NCI-H446 treated with DMSO at 0.1 percent for 48 hours (cell line): ENCODE measurements at places on chromosomes 5 and 9.

- no peak for DNase-seq
Observed at GRCh38 chr5:142746532-142747433, 23.4 kb upstream of the ARHGAP26 start.

- no peak for DNase-seq
Observed at GRCh38 chr5:108074626-108075025, 307.3 kb downstream of the FBXL17 start.

DNA sequence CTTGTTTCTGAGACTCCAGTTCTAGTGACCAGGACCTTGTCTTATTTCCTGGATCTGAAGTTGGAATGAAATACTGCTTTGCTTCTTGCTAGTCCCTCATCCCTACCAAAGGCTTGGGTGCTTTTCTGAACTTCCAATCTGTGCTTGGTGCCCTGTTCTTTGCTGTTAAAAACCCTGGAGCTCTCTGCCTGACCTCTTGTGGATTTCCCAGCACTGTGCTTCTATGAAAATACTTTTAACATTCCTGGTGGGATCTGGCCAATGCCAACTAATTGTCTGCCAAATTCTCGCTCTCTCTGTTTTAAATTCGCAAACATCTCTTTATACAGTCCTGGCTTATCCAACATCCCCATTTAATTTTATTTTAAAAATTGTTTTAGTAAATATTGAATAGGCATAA is 26.7 kb upstream of the CSNK1G3 start:
- no peak for DNase-seq

GRCh38 chr5:164597293-164597900 is 1092.0 kb downstream of the MAT2B start:
- no peak for DNase-seq

- DNase-seq = no peak
Observed at GRCh38 chr5:38923661-38924451, 78.0 kb downstream of the OSMR start.
